ENCODE measurements at places on chromosomes 16 and 17. TPM values are rescaled to one million over a fixed set of nuclear protein-coding genes. Genes with fewer than 3 reads are reported as not detected.

DBF4B gene
- total RNA-seq: 14.5 TPM

TANC2 gene
- 30.4 TPM for total RNA-seq

ZNF385C gene
- not detected for total RNA-seq

ITGAX gene
- not detected for total RNA-seq

KRTAP2-1 gene
- not detected for total RNA-seq

NPLOC4 gene
- total RNA-seq: 75.7 TPM

MYL4 gene
- 0.69 TPM for total RNA-seq

CDH16 gene
- total RNA-seq: not detected

DNA sequence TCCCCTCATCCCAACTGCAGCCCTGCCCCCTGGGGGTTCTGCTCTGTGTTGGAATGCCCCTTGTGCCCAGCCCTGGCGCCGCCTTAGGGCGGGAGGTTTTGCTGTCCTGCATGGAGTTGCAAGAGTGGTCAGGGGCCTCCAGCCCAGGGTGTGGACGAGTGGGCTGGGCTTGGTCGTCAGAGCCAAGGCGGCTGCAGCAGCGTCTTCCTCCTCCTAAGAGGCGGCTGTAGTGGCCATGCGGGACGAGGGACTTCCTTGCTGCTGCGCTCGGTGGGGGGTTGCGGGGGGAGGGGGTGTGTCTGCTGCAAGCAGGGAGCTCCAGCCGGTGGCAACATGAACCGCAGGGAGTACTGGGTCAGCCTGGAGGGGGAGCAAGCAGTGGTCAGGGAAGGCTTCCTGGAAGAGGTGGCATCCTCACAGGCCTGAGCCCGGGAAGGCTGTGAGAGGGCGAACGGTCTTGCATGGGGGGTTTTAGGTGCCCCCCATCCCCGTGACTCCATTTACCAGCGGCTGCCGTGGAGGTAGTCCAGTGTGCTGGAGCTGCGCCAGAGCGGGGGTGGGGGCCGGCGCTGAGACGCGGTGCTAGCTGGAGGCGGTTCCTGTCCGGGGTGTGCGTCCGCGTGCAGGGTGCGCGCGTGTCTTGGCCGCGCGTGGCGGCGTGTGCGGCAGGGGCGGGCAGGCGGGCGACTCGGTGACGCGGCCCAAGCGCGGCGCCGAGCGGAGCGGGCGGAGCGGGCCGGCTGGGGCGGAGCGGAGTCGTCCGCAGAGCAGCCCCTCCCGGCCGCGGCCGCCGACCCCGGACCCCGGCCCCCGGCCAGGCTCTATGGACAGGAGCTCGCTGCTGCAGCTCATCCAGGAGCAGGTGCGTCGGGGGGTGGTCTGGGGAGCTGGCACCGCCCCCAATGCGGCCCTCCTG is at the start of gene RHBDL1:
Gene RHBDL1, plus strand, starts transcription at position 704 of the 916 bp plus-strand sequence. Its CDS starts 120 bp downstream, at position 824.
- DNase-seq: no peak

DNA sequence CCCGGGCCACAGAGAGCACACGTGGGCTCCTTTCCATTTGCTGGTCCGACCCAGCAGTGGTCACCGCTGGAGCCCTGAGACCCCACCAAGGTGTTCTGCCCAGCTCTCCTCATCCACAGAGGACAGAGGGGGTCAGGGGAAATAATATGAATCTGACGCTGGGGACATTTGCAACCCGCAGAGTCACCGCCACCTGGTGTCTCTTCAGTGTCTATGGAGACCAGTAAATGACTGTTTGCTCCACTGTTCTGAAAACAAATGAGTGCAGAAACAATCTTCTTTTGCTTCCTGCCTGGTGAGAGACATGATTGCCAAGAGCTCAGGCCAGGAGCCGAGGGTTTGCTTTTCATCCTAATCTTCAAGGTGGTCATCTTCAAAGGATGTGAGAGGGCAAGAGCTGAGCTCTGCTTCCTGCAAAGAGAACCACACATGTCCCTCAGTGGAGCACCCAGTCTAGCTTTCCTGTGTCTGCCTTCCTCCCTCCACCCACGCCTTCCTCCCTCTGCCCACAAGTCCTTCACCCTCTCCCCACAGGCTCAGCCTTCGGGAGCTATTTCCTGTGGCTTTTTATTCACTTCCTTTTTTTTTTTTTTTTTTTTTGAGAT is 14.7 kb upstream of the KLHDC4 start:
- no peak for DNase-seq

DNA sequence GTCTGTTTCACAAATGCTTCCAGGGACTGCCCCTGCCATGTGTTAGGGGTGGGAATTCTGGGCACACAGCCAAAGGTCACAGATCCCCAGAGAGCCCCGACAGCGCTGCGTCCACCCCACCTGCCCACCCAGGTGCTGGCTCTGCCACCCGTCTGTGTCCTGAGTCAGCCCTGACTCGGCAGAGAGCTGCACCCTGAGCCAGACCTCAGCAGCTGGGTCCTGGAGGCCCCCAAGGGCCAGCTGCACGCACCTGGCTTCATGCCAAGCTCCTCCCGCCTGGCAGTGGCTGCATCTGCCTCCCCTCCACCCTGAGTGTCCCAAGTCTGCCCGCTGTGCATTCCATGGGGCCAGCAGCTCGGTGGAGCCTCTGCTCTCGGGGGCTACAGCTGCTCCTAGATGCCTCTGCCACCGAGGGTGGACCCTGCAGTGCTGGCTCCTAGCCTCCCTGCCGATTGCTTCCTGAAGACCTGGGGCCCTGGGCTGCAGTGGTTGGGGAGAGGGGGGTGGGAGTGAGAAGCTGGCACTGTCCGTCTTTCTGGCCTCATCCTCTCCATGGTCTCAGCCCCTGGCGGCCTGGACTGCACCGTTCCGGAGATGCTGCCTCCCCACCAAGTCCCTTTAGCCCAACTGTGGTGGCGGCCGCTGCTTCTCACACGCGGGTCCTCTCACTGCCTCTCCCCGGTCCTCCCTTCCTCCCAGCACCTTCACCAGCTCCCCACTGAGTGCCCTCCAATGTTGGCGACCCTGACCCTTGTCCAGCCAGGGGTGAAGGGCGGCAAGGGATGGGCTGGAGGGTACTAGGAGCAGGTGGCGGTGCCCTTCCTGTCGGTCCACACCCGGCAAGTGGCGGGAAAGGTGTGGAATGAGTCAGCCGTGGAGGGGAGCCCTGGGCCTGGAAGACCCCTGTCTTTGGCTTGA is 3.0 kb downstream of the SECTM1 start:
- peak; percentile 93 for DNase-seq

- peak; percentile 70 for DNase-seq
Observed at GRCh38 chr17:7045492-7046126, 1.7 kb upstream of the SLC16A11 start.

DNA sequence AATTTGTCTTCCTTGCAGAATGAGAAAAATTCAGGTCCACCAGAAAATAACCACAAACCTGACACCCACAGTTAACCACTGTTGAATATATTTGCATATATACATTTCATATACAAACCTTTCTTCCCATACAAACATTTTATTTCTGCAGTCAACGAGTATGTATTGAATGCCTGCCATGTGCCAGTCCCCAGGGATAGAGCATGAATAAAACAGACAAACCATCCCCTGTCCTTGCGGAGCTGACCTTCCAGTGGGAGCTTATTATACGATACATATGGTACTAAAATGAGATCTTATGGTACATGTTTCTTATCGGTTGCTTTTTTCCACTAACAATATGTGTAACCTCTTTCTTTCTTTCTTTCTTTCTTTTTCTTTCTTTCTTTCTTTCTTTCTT is 116.7 kb downstream of the PITPNC1 start:
- DNase-seq: no peak

DNA sequence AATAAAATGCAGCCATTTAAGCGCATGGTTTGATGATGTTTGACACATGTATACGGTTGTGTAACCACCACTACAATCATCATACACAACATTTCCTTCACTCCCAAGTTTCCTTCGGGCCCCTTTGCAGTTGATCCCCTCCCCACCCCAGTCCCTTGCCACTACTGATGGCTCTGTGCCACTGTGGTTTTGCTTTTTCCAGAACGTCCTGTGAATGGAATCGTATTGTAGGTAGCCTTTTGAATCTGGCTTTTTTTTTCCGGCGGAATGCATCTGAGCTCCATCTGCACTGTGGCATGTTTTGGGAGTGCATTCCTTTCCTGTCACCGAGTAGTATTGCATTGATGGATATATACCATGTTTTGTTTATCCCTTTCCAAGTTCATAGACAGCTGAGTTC is 15.1 kb upstream of the MAP2K3 start:
- no peak for DNase-seq

- DNase-seq: no peak
Observed at GRCh38 chr16:67229906-67230808, 3.2 kb downstream of the TMEM208 start.

GRCh38 chr17:2138318-2138717 is 83.4 kb downstream of the HIC1 start:
- DNase-seq: peak; percentile 51

- DNase-seq: no peak
Observed at GRCh38 chr17:48727415-48728175, 955 bp downstream of the HOXB13 start.

DNA sequence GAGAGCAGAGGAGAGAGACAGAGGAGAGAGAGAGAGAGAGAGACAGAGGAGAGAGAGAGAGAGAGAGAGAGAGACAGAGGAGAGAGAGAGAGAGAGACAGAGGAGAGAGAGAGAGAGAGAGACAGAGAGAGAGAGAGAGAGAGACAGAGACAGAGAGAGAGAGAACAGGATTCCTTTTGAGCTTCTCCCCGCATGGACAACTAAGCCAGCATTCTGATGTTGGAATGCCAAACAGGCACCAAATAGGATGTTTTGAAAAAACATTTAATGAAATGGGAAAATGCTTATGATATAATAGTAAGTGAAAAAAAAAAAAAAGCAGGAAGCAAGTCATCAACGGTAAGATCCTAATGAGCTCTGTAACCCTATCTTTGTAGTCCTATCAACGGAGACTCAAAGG is 60.7 kb downstream of the ARSG start:
- no peak for DNase-seq

DNA sequence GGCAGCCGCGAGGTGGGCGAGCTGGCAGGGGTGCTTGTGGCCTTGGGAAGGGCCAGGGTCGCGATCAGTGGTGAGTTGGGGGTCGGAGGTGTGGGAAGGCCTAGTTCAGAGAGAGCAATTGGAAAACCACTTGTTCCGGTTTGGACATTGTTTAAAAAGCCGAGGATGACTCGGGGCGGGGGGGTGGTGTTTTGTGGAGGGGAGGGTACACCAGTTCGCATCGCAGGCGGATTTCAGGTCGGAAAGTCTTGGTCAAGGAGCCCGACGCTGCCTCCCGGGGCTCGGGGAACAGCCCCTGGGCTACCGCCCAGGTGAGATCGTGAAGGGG is 66.4 kb downstream of the KPNA2 start:
- no peak for DNase-seq

- no peak for DNase-seq
Observed at GRCh38 chr16:81179219-81179618, 59.3 kb upstream of the BCO1 start.

DNA sequence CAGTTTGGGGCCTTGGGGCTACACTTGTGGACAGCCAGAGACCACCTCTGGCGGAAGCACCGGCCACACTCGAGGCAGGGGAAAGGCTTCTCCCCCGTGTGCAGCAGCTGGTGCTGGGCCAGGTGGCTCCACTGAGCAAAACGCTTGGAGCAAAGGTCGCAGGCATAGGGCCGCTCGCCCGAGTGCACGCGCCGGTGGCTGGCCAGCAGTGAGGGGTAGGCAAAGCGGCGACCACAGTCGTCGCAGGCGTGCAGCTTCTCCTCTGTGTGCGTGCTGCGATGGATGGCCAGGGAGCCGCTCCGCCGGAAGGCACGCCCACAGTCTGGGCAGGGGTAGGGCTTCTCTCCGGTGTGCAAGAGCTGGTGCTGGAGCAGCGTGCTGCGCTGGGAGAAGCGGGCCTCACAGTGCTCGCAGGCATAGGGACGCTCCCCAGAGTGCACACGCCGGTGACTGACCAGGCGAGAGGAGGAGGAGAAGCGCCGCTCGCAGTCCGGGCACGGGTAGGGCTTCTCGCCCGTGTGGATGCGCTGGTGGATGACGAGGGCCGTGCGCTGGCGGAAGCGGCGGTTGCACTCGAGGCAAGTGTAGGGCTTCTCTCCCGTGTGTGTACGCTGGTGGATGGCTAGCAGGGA is 5.8 kb downstream of the ZNF689 start:
- DNase-seq: no peak

- no peak for DNase-seq
Observed at GRCh38 chr17:44304651-44305050, 3.8 kb upstream of the RUNDC3A start.

- no peak for DNase-seq
Observed at GRCh38 chr17:38540514-38541045, 65.2 kb downstream of the SRCIN1 start.

GRCh38 chr17:82697808-82698064 is 762 bp downstream of the RAB40B start:
- DNase-seq: no peak

- DNase-seq: no peak
Observed at GRCh38 chr16:705431-706188, at the start of gene FBXL16. TSS of gene FBXL16 (minus strand) at chr16:705801. CDS start at chr16:697405, 8,396 bp downstream.

- peak; percentile 94 for DNase-seq
Observed at GRCh38 chr17:1730326-1731193, 6.1 kb downstream of the WDR81 start.

GRCh38 chr17:8628609-8629169 is 1.8 kb downstream of the MYH10 start:
- no peak for DNase-seq

DNA sequence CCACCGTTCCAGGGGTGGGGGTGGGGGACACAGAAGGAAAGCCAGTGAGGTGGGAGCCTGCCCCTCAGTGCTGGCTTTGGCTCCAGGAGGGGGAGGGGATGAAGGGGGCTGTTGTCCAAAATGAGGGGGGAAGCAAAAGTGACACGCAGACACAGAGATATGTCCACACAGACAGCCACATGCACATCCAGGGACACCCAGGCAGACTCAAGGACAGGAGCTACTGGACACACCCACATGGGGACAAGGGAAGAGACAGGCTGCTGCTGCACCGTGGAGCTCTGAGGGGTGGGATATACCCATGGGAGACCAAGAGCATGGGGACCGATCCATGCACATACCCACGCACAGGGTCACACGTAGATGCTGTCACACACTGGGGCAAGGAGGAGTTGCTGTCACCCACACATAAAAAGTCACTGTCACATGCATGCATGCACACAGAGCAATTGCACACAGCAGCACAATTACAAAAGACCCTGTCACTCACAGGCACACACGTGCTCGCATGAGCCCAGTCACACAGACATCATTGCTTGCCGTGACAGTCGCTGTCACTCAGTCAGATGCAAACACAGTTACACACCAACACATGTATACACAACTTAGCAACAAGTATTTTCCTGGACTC is 1.3 kb downstream of the THRA start:
- DNase-seq: no peak

DNA sequence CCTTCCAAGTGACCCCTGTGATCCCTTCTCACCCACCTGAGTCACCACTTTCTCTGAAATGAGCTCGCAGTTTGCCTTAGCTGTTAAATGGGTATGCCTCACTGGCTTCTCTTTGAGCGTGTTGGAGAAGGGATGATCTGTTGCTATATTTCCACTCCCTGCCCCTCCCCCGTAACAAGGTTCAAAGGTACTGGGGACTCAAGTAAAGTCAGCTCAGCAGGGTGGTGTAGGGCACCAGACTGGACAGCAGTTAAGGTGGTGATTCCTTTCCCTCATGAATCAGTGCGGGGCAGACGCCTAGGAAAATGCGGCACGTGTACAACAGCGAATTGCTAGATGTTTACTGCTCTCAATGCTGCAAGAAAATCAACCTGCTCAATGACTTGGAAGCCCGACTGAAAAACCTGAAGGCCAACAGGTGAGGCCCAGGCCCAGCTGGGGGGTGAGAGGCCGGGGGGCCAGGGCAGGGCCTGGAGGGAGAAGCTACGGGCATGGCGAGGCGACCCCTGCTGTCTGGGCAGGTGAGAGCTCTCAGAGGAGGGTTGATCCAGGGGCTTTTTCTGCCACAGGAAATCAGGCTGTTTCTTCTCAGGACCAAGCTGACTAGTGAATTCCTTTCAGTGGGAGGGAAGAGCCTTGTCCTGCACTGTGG is 130.3 kb downstream of the RAB11FIP4 start:
- no peak for DNase-seq

GRCh38 chr17:72474243-72474642 is 353.4 kb downstream of the SOX9 start:
- DNase-seq: no peak

Data from LHCN-M2 (cell line).